ENCODE measurements at places on chromosomes 6 and 20. TPM values are rescaled to one million over a fixed set of nuclear protein-coding genes. Genes with fewer than 3 reads are reported as not detected.

RBPJL gene
- total RNA-seq, result 0.36 TPM

RIPOR2 gene
- total RNA-seq, result 1.1 TPM

SLC17A3 gene
- total RNA-seq, result 0.42 TPM

CCN2 gene
- total RNA-seq, result 65.9 TPM

PPP1R14C gene
- total RNA-seq, result 0.74 TPM

GTSF1L gene
- total RNA-seq, result not detected

DDX39B gene
- 339 TPM for total RNA-seq

KIAA1755 gene
- total RNA-seq, result 20.0 TPM

TSBP1 gene
- not detected for total RNA-seq

DNA sequence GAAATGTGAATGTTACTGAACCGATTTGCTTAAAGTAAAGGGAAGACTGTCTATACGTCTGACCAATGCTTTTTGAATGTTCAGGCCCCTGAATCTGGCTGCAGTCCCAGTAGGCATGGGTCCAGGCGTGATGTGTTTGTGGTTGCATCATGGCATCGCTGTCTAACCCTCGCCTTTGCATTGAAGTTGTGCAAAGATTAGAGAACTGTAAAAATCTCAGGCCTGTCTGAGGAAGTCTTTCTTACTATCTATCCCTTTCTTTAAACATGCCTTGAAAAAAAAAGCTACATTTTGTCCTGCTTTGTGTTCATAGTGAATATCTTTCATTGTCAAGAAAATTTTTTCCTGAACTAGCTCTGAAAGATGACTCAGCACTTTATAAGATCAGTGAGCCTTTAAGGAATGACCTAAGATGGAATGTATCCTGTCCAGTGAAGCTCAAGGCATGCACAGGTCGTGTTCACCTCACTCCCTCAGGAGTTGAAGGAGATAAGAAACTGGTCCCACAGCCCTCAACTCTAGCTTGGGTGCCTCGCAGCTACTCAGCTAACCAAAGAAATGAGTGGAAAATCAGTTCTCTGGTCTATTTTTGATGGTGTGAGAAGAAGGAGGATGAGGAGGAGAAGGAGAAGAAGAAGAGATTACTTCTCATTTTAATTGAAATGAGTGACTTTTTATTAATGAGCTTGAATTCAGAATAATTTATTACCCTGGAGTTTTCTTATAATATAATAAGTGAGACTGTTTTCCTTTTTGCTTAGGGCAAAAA is 48.6 kb downstream of the TPD52L1 start:
- no peak overlapping the region for H3K27ac ChIP-seq
- H3K36me3 ChIP-seq, result no peaks in the 10 kb centered on the region
- peaks cover 11% of the 10 kb centered on the region for H3K4me1 ChIP-seq

DNA sequence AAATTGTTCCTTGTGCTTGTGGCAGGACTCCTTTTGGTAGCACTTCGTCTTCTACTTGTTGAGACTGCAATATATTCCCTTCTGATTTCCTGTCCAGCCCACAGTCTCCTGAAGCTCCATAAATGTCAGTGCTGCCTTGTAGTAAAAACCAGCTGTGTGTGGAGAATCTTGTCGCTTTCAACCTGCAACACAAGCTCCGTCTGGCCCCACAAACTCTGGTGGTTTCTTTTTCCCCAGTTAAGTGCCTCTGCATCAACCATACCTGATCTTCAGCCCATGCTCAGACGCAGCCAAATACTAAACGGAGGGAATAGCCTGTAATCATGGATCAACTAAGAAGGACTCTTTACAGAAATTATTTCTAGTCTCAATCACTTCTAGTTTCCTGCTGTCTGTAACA is 1133.3 kb upstream of the ADGRB3 start:
- no peaks in the 10 kb centered on the region for H3K27me3 ChIP-seq
- no peaks in the 10 kb centered on the region for H3K36me3 ChIP-seq
- DNase-seq, result no peak
- H3K4me3 ChIP-seq, result no peak overlapping the region

DNA sequence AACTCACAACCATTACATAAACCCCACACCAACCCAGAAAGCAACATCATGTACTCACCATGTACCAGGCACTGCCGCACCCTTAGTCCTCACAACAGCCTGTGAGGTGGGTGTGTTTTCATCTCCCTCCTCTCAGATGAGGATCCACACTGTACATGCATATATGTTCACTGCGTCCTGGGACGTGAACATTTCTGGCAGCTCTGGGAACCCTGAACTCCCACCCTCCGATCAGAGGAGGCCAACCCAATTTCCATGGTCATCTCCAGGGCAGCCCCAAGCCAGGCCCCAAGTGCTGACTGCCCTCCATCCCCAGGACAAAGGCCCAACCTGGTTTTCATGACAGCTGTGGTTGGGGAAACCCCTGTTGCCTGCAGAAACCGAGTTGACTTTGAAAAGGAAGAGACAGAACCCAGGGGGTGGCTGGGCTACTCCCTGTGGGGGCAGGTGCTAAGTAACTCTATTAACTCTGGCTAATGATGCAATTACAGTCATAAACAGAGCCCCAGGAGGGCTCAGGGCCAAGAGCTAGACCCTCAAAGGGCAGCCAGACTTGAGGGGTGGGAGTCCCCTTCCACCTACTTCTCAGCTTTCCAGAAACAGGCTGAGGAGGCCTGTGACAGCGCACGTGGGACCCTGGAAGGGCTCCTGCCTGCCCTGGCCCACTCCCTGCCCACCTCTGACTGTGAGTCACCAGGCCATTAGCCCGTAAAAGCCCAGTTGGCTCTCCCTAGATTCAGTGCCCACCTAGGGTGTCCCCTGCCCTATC is 2.6 kb downstream of the TFEB start:
- peaks cover 3% of the 10 kb centered on the region for H3K4me1 ChIP-seq
- DNase-seq, result no peak
- H3K4me3 ChIP-seq, result no peak overlapping the region
- no peaks in the 10 kb centered on the region for H3K27me3 ChIP-seq
- no peaks in the 10 kb centered on the region for H3K36me3 ChIP-seq
- H3K27ac ChIP-seq, result no peak overlapping the region

- H3K27ac ChIP-seq, result no peak overlapping the region
- H3K36me3 ChIP-seq, result no peaks in the 10 kb centered on the region
- no peak for DNase-seq
- H3K27me3 ChIP-seq, result no peaks in the 10 kb centered on the region
These were observed 49.8 kb downstream of the BANF2 start for GRCh38 chr20:17749626-17749977.

- H3K4me3 ChIP-seq, result peak within 1 kb of the TSS; percentile 84
- peak; percentile 96 for DNase-seq
- H3K27me3 ChIP-seq, result no peaks in the 10 kb centered on the region
- H3K4me1 ChIP-seq, result peaks cover 6% of the 10 kb centered on the region
These were observed at the start of gene LSM14B for GRCh38 chr20:62121776-62122653. Gene LSM14B (plus strand): TSS chr20:62122475. CDS start chr20:62122667, 192 bp downstream.

GRCh38 chr20:48705240-48706115 is 122.3 kb downstream of the PREX1 start:
- no peak for DNase-seq
- H3K27ac ChIP-seq, result no peak overlapping the region
- H3K36me3 ChIP-seq, result no peaks in the 10 kb centered on the region

DNA sequence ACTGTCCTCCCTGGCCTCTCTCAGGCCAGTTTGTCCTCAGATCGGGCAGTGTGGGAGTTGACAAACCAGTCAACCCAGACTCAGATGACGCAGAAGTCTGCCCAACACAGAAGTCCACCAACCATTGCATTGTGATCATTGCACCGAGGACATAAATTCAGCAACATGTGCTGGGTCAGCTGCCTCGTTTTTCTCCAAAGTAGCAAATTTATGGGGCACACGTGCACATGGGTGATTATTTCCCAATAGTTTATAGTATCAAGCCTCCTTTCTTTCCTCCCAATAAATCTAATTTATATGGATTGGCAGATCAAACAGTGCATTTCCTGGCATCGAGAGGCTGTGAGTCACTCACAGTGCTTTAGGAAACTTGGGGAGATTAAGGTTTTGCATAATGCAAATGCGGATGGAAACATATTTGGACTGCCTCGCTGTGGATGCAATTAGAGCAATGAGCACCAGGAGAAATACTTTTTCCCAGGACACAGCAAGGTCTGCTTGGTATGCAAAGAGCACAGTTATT is 413.7 kb upstream of the SULF2 start:
- no peak for DNase-seq
- peaks cover 4% of the 10 kb centered on the region for H3K4me1 ChIP-seq
- H3K4me3 ChIP-seq, result no peak overlapping the region
- H3K27ac ChIP-seq, result no peak overlapping the region
- no peaks in the 10 kb centered on the region for H3K27me3 ChIP-seq

DNA sequence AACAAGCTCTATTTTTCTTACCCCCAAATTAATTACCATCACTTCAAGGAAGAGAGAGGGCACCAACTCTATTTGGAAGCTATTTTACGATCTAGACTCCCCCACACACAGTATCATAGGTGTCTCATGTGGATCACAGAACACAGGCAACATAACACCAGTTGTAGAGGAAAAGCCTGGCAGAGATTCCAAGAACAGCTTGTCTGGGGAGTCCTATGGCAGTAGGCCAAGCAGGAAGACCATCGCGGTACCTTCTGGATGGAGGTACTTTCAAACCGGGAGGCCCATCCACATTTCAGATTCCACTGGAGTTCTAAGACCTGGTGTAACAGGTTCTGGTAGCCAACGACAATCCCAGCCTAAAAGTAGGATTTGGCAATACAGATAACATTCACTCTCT is 37.6 kb upstream of the SPDEF start:
- peaks cover 7% of the 10 kb centered on the region for H3K4me1 ChIP-seq
- no peaks in the 10 kb centered on the region for H3K36me3 ChIP-seq

GRCh38 chr20:17530153-17530552 is 1.0 kb downstream of the BFSP1 start:
- no peak for DNase-seq
- no peak overlapping the region for H3K4me3 ChIP-seq
- no peaks in the 10 kb centered on the region for H3K27me3 ChIP-seq

DNA sequence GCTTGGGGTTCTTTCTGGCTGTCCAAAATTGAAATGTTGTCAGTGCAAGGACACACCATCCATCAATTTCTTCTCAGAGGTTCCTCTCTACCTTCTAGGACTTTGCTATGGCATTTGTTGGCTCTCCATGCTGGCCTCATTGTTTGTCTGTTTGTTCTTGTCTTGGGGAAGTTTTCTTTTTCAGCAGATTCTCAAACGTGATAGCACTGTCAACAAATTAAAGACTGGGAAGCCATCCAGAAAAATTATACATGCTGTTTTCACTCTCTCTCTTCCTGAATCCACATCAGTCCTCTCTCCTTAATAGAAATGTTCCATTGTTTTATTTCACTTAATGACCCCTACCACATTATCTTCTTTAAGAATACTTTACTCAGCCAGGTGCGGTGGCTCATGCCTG is 130.4 kb downstream of the PCSK2 start:
- no peaks in the 10 kb centered on the region for H3K36me3 ChIP-seq
- no peaks in the 10 kb centered on the region for H3K4me1 ChIP-seq
- H3K4me3 ChIP-seq, result no peak overlapping the region
- H3K27me3 ChIP-seq, result no peaks in the 10 kb centered on the region
- DNase-seq, result no peak
- no peak overlapping the region for H3K27ac ChIP-seq

GRCh38 chr6:6230286-6230685 is 90.2 kb downstream of the F13A1 start:
- no peak overlapping the region for H3K27ac ChIP-seq
- H3K4me3 ChIP-seq, result no peak overlapping the region
- no peaks in the 10 kb centered on the region for H3K36me3 ChIP-seq

DNA sequence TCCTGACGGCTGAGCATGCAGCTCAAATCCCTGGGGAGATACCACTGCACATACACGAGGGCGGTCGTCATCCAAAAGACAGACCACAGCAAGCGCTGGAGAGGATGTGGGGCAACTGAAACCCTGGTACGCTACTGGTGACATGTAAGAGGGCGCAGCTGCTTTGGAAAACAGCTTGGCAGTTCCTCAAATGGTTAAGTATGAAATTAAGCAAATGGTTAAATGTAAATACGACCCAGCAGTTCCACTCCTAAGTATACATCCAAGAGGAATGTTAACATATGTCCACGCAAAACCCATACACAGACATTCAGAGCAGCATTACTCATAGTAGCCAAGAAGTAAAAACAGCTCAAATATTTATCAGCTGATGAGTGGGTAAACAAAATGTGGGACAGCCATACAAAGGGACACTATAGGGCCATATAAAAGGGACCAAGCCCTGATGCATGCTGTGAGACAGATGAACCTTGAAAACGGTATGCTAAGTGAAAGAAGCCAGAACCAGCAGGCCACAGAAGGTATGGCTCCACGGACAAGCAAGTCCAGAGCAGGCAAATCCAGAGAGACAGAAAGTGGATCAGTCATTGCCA is 38.5 kb downstream of the RIPOR3 start:
- DNase-seq, result no peak
- no peak overlapping the region for H3K27ac ChIP-seq
- H3K27me3 ChIP-seq, result no peaks in the 10 kb centered on the region
- H3K4me3 ChIP-seq, result no peak overlapping the region

DNA sequence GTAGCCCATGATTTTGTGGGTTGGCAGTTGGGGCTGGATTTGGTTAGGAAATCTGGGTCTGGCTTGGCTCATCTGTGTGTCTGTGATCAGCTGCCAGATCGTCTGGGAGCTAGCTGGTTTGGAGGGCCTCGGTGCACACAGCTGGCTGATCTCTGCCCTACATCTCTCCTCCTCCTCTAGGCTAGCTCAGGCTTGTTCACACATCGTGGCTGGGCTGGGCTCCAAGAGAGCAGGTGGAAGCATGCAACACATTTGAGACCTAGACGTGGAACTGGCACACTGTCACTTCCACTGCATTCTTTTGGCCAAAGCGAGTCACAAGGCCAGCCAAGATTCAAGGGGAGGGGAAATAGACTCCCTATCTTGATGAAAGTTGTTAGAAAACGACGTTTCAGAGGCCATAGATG is 15.9 kb downstream of the NDUFAF5 start:
- no peak overlapping the region for H3K4me3 ChIP-seq
- H3K27ac ChIP-seq, result no peak overlapping the region
- no peaks in the 10 kb centered on the region for H3K27me3 ChIP-seq
- DNase-seq, result peak; percentile 92
- peaks cover 6% of the 10 kb centered on the region for H3K4me1 ChIP-seq

DNA sequence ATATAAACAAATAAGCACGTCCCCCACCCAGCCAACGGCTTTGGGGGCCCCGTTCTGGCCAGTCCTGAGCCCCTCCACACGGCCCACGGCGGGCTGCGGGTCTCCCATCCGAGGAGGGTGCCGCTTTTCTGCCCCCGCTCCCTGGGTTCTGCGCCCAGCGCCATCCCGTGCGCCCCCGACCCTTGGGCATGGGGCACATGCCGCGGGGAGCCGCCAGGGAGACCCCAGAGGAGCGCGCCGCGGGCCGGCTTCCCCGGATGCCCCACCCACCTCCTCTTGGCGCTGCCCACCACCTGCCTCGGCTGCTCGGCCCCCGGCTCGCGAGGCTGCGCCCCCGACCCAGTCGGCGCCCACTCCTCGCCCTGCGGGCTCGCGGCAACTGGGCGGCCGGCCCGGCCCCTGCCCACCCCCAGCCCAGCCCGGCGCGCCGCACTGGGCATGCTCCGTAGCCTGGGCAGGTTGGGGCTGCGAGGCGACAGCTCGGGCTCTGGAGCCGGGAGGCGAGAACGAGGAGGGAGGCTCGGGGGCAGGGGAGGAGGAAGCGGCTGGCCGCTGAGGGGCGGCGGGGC is 570 bp upstream of the PLCB4 start:
- H3K36me3 ChIP-seq, result no peaks in the 10 kb centered on the region
- peak; percentile 34 for DNase-seq
- H3K27ac ChIP-seq, result peak overlapping the region; percentile 46
- H3K4me3 ChIP-seq, result peak overlapping the region; percentile 49
- no peaks in the 10 kb centered on the region for H3K27me3 ChIP-seq
- peaks cover 2% of the 10 kb centered on the region for H3K4me1 ChIP-seq

- no peak for DNase-seq
- peaks cover 4% of the 10 kb centered on the region for H3K4me1 ChIP-seq
- no peaks in the 10 kb centered on the region for H3K36me3 ChIP-seq
- H3K27me3 ChIP-seq, result no peaks in the 10 kb centered on the region
These were observed 5.2 kb upstream of the NRSN2 start for GRCh38 chr20:341682-342081.

Data from ovary (tissue), 10 donors.